GM10248 (cell line): ENCODE measurements at places on chromosomes 11 and 22.

DNA sequence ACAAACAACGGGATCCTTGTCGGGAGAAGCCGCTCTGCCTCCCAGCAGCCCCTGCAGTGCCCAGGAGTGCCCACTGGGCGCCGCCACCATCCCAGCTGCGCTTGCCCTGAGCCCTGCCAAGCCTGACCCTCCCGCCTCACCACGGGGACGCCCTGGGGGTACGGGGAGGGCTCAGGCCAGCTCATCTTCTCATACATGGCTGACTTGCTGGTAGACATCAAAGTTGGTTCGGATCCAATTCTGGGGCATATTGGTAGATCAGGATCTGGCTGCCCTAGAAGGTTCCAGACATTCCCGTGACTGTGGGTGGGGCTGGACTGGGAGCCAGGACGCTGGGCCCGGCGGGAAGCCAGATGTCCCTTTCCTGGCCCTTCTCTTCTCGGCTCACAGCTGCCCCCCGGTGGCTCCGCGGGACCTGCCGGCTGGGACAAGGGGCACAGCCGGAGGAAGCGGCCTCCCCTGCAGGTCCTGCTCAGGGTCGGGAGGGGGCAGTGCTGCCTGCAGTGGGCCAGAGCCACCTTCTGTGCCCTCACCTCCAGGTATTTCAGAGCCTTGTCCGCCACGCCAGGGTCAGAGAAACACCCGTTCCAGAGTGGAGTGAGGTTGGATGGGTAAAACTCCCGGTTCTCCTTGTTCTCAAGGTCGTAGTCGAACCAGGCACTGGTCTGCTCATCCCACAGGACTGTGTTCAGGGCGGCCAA lies 10.6 kb upstream of the TREH start:
- peak; percentile 90 for DNase-seq

DNA sequence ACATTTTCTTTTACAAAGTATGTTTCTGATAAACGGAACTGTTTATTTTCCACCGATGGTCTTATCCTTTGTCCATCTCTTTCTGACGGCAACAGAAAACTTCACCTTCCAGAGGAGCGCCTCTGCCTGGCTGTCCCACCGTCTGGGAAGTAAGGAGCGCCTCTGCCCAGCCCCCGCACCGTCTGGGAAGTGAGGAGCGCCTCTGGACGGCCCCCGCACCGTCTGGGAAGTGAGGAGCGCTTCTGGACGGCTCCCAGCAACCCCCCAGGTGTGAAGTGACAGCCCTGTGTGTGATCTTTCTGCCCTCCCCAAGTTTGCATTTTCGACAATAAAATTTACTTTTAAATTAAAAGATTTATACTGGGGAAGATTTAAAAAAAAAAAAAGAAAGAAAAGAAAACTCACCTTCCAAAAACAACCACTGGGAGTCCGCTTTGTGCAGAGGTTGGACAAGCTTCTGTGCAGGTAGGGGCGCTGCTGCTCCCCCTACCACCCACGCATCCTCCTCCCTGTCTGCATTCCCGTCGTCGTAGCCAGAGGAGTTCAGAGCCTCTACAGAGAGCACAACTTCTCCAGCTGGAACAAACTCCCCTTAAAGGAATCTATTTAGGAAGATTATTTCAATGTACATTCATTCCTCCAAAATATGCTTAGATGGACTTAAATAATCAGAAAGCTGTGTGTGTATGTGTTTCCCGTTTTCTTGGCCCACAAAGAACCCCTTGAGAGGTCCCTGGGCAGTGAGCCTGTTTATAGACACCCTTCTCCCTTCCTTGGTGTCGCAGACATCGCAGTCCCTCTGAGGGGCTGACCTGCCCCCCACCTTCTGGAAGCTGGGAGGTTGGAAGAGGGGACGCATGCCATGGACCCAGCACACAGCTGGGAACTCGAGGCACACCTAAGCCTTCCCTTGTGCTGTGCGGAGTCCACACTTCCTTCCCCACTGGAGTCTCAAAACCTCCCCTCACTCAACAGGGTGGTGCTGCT lies 849 bp upstream of the APOBEC3B start:
- DNase-seq, result no peak

DNA sequence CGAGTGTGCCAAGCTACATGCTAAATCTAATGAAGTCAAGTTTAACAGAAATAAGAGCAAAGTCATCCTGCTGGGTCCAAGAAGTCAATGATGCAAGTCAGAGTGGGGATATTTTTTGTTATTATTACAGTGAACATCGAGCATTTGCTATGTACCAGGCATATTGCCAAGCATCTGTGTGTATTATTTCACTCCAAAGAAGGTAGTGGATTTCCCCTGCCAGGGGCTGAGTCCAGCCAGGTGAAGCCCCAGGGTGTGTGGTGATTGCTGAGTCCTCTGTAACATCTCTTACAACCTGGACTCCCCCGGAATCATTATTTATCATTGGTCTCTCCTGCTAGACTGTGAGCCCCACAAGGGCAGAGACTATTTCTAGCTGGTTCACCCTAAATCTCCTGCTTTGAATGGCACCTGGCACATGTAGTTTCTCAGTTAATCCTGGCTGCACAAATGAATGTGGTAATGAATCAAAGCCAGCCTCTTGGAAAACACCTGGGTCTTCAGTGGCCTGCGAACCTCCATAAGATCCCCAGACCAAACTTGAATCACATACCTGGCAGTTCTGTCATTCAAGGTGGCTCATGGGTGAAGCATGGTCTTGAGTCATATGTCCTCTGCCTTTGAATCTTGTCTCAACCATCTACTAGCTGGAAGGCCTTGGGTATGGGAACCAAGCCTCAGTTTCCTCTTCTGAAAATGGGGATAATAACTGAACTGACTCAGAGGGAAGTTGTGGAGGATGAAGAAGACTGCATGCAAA lies 549.2 kb downstream of the MIAT start:
- no peak for DNase-seq

DNA sequence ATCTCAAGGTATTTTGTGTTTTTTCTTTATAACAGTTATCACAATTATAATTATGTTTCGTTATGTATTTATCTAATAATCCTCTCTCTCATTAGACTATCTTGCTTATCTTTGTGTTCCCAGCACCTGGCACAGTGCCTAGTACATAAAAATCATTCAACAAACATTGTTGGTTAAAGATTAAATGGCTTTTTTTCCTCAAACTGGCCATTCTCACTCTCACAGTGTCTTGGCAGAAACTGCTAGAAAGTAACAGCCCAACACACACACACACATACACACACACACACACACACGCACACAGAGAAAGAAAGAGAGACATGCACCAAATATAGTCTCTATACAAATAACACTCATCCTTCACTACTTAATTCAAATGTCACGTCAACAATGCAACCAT lies 36.8 kb downstream of the OR10A6 start:
- DNase-seq, result no peak

- DNase-seq, result no peak
Measured at GRCh38 chr22:32354360-32355351, 3.0 kb upstream of the RFPL3 start.

DNA sequence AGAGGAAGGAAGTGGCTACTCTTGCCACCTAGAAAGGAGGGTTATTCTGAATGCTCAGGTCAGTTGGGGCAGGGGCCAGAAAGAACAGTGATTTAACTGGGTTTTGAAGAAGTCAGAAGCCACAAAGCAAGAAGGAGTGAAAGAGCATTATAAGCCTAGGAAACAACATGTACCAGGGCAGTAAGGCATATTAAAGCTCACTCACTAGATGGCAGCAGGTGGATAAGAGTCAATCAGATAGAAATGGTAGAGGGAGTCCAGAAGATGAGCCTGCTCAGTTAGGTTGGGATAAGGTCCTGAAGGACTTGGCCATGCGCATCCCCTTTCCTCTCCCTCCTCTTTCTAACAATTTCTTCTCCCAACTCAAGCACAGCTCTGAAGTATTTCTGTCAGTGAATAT lies 22.0 kb upstream of the PATE1 start:
- DNase-seq, result no peak

GRCh38 chr11:75562048-75562835 lies at the start of gene SERPINH1:
Gene SERPINH1, plus strand, starts transcription at chr11:75562253. Its CDS starts 4,097 bp downstream, at chr11:75566350.
- DNase-seq, result peak; percentile 90

GRCh38 chr11:69211920-69212797 lies 56.4 kb downstream of the SMIM38 start:
- no peak for DNase-seq

- no peak for DNase-seq
Measured at GRCh38 chr11:69316956-69317355, 23.0 kb downstream of the MYEOV start.

DNA sequence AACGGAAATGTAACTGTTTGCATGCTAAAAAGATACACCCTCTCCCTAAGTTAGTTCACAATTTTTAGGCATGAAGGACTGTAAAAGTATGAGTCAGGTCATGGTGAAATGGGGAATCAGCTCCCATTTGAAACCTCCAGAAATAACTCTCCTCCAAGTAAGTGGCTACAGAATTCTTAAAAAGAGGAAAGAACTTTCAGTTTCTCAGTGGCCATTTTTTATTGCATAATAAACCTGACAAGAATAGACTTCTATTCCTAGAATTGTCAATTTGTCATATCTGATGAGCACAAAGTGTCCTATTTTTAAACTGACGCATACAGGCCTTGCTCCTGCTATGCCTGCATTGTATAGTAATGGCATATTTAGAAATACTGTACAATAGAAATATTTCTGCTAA lies 612.2 kb downstream of the CNTN5 start:
- DNase-seq, result no peak

DNA sequence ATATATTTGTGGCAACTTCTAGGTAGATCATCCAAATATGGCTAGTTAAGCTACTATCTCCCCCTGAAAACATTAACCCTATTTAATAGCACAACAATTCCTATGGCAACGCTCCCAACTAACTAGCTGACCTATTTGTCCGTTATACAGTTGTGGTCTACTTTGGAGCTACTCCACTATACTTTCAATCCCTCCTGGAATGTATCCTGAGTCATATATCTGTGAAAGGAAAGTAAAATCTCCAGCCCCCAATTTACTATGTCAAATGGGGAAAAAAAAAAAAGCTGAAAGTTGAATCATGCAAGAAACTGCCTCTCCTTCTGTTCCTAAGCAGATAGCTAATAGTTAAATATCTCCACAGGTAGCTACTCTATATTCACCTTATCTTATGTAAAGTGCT lies 128.5 kb downstream of the CD44 start:
- DNase-seq, result no peak

DNA sequence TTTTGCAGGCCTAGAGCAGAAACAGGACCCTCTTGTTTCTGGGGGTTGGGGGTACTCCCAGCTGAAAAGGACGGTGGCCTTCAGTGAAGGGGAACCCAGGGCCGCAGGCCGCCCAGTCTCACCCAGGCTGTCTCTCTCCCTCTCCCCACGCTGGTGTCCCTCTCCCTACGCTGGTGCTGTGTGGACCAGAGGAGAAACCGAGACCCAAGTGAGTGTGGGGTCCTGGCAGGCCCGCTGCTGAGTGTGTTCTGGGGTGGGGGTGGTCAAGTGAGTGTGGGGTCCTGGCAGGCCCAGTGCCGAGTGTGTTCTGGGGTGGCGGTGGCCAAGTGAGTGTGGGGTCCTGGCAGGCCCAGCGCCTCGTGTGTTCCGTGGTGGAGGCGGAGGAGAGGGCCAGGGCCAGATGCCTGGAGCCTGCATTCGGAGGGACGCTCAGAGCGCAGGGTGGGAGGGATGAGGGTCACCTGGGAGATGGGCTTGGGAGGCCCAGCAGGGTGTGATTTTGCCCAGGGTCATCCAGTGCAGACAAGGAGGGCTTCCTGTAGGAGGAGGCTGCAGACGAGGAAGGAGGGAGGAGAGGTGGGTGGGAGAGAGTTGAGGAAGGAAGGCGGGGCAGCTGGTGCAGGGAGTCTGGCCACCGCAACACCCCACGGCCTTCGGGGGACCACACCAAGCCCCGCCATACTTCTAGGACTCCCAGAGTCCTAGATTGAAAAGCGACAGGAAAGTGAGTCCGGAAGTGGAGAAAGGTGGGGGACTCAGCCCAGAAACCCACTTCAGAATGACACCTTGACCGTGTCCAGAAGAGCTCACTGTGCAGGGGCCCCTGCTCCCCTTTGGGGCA lies 10.3 kb downstream of the TNNT3 start:
- no peak for DNase-seq

DNA sequence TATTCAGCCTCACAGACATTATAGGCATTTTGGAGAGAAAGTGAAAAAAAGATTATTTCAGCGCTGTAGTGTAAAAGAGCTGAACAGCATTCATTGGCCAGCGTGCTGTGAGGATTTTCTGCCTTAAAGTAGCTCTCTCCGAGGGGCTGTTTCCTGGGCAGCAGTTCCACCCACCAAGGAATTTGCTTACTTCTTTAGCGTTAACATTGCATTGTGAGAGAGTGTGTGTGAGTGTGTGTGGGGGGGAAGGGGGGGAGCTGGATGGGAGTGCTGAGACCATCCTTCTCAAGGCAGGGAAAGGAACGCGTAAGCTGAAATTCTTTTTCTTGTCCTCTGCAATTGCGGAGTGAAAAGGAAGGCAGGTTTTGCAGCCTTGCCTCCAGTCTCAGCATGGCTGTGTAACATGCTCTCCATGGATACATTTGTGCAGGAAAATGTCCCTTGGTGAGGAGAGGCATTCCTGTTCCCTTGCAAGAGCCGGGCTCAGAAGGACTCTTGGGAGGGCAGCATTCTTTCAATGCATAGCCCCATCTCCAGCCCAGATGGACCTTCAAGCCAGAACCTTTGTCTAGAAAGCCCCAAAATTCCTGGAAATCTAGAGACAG lies 159.9 kb upstream of the NAV2 start:
- DNase-seq, result no peak

DNA sequence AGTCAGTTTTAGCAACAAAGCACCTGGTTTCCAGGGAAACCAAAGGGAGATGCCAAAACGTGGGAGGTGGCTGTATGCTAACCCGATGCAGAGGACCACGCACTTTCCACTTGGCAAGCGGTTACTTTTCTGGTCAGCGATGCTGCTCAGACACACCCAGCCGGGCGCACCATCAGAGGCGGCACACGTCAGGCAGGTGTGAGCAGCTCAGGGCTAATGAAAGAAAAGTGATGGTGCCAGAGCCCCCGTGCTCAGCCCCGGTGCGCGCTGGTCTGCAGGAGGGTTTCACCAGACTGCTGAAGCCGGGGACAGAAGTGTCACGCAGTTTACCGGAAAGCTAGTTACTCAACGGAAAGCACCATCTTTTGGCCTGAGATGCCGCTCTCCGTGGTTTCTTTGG lies 5.7 kb downstream of the LTO1 start:
- no peak for DNase-seq

GRCh38 chr11:44967930-44968496 lies 17.3 kb upstream of the TP53I11 start:
- no peak for DNase-seq

GRCh38 chr11:69925366-69926196 lies 106.4 kb upstream of the FGF3 start:
- no peak for DNase-seq

DNA sequence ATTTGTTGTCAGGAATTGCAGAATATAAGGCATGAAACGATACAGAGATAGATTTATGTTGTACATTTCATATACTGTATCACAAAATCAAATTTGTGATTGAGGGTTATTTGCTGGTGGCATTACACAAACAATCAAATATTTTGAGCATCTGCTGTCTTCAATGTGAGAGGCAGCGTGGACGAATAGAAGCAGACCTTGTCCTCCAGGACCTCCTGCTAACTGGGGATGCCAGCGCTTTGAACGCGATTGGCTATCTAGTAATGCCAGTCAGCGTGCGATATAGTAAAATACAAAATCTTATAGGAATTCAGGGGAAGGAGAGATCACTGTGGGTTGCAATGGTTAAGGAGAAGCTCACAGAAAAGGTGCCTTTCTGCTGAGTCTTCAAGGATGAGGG lies 631 bp upstream of the SNX19 start:
- no peak for DNase-seq

- DNase-seq, result no peak
Measured at GRCh38 chr11:78424334-78425270, 7.0 kb upstream of the GAB2 start.
